ENCODE measurements at places on chromosomes 16 and 17.

GRCh38 chr17:73588301-73588846, 55.9 kb downstream of the SDK2 start:
- no peak for DNase-seq

DNA sequence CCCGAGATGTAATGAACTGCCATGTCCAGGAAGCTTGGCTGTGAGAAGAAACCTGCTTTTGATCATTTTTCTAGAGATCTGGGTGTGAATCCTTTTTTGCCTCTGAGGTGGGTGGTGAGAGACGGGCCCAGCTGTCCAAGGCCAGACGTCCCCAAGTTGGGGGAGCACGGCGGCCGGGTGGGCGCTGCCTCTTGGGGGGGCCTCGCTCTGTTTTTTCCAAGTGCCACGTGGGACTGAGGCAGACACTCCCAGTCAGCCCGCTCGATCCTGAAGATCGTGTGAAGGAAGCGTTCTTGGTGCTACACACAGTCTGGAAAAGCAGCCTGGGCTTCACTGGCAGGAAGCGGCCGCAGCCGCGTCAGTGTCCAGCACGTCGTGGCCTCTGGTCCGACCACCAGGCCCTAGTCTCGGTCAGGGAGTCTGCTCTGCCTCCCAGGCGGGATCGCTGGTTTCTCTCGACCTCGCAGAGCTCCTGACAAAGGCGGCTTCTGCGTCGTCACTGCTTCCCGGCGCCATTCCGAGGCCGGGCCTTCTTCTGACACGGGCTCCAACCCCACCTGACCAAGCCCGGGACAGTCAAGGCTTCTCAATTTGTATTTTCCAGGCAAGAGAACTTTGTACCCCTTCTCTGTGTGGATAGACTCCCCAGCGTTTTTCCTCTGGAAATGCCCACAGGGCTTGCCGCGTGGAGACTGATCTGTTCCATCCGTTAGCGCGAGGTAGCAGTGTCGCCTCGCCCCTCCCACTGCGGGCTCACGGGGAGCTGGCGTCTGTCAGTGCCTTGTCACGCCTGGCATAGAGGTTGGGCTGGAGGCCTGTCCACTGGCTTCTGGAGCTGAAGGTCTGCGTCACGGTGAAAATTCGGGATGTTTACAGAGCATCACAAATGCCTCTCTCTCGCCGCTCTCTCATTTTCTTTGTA, 12.4 kb downstream of the PRSS27 start:
- DNase-seq: no peak

- no peak for DNase-seq
These were observed 12.2 kb upstream of the SP2 start for GRCh38 chr17:47883589-47884426.

DNA sequence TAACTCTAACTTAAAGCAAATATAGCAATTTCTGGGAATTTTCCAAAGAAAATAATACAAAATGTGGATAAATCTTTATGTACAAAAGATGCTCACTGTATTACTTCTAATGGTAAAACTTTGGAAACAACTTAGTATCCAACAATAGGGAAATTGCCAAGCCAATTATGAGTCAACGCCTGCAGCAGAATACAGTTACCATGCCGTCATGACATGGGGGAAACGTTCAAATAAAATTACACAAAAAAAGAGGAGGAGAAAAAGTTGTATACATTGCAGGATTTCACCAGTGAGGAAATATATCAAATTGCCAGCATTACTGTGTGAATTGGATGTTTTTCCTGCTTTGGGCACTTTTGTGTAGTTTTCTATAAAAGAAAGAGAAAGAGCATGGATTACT, 469.6 kb downstream of the SOX9 start:
- no peak for DNase-seq

DNA sequence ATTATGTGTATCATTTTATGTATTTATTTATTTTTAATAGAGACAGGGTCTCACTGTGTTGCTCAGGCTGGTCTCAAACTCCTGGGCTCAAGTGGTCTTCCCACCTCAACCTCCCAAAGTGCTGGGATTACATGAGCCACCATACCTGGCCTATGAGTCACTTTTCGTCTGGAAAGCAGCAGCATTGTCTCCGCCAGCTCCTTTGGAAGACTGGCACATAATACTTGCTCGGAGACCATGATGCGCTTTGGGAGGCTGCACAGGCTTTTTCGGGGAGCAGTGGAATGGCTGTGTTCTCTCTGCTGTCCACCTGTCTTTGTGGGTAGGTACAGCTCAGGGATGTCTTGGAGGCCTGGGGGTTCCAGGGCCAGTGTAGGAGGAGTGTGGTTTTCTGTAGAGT, 102.2 kb downstream of the AATF start:
- DNase-seq: no peak

DNA sequence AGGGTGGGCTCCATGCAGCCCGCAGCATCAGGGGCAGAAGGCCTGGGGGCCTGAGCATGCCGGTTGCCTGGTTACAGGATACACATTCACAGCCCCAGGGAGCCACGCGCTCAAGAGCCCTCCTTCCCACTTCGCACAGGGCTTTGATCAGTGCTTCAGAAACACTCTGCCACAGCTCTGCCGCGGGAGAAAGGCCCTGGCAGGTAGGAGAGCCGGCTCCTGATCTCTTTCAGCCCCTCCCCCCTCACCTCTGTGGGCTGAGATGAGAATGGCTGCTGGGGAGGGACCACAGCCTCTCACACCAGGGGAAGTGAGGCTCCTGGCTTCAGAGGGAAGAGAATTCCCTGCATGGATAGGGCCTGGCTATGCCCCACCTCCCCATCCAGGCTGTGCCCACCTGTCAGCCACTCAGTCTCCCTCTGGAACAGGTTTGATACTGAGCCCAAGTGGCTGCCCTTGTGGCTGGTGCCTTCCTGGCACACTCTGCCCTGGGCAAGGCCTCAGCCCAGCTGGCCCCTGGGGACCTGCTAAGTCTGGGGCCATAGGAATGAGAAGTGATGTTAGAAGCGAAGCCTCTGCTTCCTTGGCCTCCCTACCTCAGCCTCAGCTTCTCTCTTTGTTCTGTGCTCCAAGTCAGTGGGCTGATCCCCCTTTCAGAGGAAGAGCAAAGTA, 8.6 kb downstream of the DOK4 start:
- DNase-seq: no peak

Measured in hematopoietic multipotent progenitor cell treated with erythropoietin and hydrocortisone succinate and interleukin-3 and kit ligand, for 4 days (in vitro differentiated cells).